NCI-H1436 treated with DMSO at 0.1 percent for 48 hours (cell line): ENCODE measurements at places on chromosomes 5 and 9.

DNA sequence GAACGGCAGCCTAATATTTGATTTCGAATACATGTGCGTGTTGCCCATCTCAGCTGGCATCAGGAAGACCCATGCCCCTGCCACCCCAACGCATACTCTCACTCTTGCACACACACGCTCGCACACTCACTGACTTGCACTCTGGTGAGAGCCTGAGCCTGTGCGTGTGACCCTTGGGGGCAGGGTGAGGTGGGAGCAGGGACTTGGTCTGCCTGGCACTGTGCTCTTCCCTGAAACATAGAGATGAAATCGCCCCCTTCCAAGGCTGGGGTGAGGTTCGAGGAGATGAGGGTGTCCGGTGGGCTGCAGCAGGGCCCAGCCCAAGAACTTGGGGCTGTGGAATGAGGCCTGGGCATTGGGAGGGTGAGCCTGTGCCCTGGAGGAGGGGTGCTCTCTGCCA lies 1.2 kb downstream of the LCN9 start:
- no peak for DNase-seq

DNA sequence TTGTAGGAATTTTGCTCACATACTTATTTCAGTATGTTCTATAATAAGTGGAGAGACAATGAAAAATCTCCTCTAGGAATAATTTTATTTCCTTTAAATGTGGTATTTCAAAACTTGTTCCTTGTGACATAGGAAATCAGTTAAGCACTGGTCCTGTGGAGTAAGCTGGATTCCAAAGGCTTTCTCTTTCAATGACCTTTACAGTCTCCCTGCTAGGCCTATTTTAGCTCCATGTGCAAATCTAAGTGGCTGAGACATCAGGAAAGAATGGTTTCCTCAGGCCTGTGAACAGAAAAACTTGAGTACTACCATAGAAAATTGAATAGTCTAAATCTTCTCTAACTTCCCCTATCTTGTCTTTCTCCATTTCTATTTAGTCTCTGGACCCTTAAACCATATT lies 514.2 kb upstream of the TLE4 start:
- no peak for DNase-seq

- DNase-seq: no peak
Observed at GRCh38 chr5:6686915-6687409, 26.3 kb upstream of the TENT4A start.

- DNase-seq: no peak
Observed at GRCh38 chr9:89657765-89658164, 53.0 kb downstream of the GADD45G start.

GRCh38 chr9:78893774-78894401 lies 597.0 kb downstream of the PSAT1 start:
- no peak for DNase-seq

DNA sequence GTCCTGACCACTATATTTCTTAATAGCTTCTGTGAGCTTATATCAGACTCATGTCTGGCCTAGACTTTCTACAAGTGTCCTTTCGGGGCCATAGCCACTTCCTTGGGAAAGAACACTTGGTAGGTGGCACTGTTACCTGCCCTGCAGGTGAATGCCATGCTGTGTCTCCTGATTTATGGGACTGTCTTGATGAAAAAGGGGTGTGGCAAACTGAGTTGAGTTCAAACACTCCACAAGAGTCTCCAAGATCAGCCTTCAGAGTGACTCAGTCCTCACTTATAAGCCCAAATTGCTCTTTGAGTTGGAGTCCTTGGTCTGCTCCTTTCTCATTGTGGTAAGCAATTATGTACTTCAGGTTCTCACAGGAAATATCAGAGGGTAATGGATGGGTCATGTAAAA lies 9.9 kb upstream of the ANKHD1 start:
- no peak for DNase-seq

DNA sequence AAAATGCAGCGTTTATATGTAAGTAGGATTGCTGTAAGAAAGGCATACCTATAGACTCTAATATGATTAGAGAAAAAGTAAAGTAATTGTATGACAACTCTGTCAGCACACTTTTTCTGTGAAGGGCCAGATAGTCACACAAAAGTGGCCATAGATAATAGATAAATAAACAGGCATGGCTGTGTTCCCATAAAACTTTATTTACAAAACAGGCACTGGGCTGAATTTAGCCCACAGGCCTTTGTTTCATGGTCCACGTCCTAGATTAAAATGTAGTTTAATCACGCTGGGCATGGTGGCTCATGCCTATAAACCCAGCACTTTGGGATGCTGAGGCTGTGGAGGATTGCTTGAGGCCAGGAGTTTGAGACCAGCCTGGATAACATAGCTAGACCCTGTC lies 8.7 kb upstream of the TXNDC8 start:
- no peak for DNase-seq

GRCh38 chr5:87430863-87431457 lies 18.2 kb upstream of the CCNH start:
- no peak for DNase-seq

GRCh38 chr9:114434878-114435311 lies 47.1 kb upstream of the AKNA start:
- DNase-seq: no peak

- DNase-seq: no peak
Observed at GRCh38 chr9:121778252-121779225, 127.1 kb downstream of the DAB2IP start.

DNA sequence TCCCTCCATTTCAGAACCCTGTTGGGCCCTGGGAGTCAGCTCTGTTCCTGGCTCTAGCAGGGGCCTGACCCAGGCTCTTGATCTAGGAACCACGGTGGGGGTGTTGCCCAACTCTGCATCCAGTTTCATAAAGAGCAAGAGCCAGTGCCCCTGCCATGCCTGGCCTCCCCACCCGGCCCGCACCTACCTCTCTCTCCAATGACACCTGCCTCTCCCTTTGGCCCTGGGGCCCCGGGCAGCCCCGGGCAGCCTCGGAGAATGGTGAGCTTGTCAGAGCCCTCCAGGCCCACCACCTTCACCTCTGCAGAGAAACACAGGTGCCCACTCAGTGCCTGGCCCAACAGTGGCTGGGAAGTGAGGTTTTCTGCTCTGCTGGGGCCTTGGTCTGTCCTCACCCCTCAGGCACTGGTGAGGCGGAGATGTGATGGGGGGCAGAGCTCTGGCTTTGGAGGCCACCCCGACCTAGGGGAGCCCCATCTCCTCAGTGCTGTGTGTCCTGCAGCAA lies 1.5 kb downstream of the FCN1 start:
- no peak for DNase-seq

GRCh38 chr9:38017885-38018186 lies 51.2 kb downstream of the SHB start:
- DNase-seq: no peak

GRCh38 chr9:74122661-74123060 lies 374.5 kb upstream of the RORB start:
- DNase-seq: no peak

DNA sequence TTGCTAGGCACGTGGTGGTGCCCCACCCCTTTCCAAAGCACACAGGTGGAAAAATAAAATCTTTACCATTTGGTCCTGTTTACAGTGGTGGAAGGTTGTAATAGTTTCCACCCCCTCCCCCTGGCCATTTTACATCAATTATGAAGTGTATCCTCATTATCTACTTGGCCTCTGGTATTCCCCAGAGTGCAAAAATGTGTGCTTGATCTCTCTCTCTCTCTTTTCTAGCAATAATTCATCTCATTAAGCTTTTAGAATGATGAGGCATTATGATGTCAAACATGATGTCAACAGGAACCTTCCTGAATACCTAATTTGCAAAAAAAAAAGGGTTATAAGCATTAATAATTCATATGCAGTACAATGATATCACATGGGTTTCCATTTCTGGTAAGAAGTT lies 3.1 kb downstream of the PDE8B start:
- no peak for DNase-seq

DNA sequence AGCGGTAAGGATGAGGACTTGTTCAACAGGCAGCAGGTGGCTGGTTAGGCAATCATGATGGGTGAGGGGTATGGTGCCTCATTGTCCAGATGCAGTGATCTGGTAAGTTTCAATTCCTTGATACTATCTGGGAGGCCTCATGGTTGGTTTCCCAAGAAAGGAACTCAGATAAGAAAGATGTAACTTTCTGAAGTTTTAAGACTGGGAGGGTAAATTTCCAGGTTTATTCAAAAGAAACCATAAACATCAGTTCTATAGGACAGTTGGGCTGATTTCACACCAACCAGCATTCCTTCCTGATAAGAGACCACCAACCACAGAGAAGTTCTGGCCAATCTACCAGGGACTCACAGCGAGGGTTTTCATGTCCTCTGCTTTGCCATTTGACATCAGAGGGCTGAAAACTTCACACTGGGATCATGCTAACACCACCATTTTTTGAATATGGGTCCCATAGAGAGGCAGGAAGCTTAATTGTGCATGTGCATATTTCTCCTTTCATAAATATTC lies 773 bp upstream of the AGGF1 start:
- no peak for DNase-seq

GRCh38 chr9:21668516-21668915 lies 133.9 kb upstream of the MTAP start:
- DNase-seq: no peak

DNA sequence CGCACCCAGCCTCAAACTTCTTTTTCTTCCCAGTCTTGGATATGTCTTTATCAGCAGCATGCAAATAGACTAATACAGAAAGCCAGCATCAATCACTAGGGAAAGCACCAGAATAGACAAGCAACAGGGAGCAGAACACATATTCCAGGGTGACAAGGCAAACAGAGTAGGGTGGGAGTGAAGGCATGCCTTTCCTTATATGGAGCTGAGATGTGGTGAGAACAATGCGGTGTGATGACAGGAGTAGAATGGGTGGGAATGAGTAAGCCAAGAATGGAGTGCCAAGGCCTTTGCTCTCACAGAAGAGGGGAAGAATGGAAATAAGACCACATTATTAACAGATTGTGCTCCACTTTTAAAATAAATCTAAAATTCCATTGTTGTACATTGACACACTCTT lies 115.6 kb downstream of the CETN3 start:
- DNase-seq: no peak

- no peak for DNase-seq
Observed at GRCh38 chr5:103120607-103121200, 603 bp downstream of the PPIP5K2 start.

DNA sequence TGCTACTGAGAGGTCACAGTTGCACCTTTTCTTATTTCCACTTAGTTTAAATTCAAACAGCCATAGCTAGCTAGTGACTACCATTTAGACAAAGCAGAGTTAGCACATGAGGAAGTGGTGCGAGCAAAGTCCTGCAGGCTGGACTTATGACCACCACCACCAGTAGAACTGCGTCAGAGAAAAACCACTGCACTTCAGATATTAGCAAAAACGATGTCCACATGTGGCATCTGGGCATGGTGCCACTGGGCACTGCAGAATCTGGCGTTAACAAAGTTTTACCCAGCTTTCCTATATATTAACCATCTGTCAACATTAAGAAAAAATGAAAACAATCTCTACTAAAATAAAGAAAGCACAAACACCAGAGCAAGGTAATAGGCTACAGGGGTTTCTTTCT lies 80.1 kb downstream of the SPTLC1 start:
- DNase-seq: no peak

GRCh38 chr5:180035206-180035931 lies 36.2 kb downstream of the RNF130 start:
- DNase-seq: no peak

- DNase-seq: no peak
Observed at GRCh38 chr9:97966493-97966892, 16.6 kb upstream of the ANP32B start.

GRCh38 chr5:151155775-151156506 lies 1.6 kb downstream of the ANXA6 start:
- no peak for DNase-seq

- no peak for DNase-seq
Observed at GRCh38 chr9:135536216-135536615, 9.7 kb upstream of the OBP2A start.

DNA sequence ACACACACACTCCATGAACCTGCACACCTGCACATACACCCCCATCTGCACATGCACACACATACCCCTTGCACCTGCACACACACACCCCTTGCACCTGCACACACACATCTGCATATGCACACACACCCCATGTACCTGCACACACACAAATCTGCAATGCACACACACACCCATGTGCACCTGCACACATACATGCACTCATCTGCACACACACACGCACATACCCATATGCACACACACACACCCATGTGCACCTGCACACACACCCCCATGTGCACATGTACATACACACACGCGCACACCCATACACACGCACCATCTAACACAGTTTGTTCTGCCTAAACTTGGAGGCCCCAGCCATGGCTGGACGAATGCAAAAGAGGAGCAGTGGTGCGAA lies 115.9 kb upstream of the SARDH start:
- no peak for DNase-seq

DNA sequence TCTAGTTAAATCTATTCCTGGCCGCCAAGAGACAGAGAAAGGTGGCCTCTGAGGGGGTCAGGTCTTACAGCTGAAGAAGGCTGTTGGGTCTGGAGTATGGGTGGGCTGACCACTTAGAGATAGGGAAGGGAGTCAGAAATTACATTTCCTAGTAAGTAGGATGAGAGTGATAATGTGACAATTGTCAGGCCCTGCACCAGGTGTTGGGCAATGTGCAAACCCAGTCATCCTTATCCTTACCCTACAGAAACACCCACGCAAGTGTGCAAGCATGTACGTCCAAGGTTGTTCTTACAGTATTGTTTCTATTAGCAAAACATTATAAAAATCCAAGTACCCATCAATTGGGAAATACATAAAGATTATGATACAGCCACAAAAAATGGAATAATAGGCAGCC lies 9.5 kb downstream of the SPAAR start:
- DNase-seq: no peak

GRCh38 chr5:150625164-150625535 lies 15.3 kb upstream of the SYNPO start:
- no peak for DNase-seq

GRCh38 chr5:398475-399295 lies 44.3 kb upstream of the EXOC3 start:
- DNase-seq: no peak

- no peak for DNase-seq
Observed at GRCh38 chr9:40913928-40914673, 214.4 kb downstream of the FOXD4L6 start.

DNA sequence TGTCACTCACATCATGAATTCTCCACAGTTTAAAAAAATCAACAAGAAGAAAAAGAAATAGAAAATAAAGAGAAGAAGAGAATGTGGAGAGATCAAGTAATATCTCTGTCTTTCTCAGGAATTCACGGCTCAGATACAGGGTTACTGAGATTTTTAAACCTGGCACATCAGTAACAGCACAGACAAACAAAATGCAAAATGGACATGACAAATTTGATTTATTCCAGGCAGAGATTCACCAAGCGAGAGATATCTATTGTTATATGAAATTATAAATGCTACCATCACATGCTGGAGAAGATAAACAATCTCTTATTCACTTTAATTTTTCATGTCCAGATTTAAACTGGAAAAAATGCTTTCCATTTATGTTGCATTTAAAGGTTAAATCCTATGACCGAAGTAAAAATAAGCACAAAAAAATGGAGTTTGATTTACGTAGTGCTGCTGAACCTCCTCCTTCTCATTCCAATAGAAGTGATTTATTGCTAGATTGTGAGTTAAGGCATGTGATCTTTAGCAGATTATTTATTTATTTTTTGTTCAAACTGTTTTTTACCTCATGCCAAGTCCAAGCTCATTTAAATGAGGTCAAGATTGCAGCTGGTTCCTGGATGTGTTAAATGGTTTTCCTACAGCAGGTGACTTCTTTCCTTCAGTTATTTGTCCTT lies 926.4 kb downstream of the MAT2B start:
- no peak for DNase-seq
